Cerebellar nuclear complex (tissue), 1 donor: ENCODE measurements at places on chromosomes 4 and X.

- no peak for DNase-seq
Measured at GRCh38 chr4:83180431-83180968, 66.0 kb upstream of the PLAC8 start.

GRCh38 chrX:31392513-31392912 is 320.7 kb upstream of the FTHL17 start:
- DNase-seq = no peak

GRCh38 chrX:103573202-103573601 is 12.1 kb upstream of the TCEAL4 start:
- no peak for DNase-seq

DNA sequence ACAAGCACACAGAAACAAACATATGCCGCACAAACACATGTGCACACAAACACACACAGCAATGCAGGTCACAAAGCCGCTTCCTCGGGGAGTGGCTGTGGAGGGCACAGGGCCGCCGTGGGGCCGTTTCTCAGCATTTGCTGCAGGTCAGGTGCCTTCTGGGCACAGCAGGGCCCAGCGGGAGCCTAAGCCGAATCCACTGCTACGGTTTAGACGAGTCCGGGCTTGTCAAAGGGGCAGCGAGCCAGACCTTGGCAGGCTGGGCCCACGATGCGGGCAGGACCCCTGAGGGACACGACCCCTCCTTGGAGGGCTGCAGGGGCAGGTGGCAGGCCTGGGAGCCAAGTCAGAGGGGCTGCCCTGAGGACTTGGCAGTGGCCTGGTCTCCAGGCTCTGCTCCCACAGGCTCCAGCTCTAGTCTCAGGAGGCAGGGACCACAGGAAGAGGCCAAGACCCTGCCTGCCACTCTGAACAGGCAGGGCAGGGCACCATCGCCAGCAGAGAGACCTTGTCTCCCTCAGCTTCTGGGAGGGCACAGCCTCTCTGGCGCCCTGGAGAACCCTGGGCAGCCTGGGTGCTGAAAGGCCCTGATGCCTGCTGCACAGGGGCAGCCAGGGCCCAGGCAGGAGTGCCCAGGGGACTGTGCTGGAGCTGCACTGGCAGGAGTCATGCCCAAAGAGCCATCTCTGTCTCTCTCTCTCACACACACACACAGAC is 5.5 kb upstream of the ATP2B3 start:
- DNase-seq = no peak

- DNase-seq = no peak
Measured at GRCh38 chr4:153170407-153170806, 33.8 kb upstream of the TRIM2 start.

- DNase-seq = no peak
Measured at GRCh38 chrX:150966235-150966634, 16.9 kb upstream of the HMGB3 start.

GRCh38 chr4:7893539-7893938 is 46.1 kb downstream of the AFAP1 start:
- no peak for DNase-seq

DNA sequence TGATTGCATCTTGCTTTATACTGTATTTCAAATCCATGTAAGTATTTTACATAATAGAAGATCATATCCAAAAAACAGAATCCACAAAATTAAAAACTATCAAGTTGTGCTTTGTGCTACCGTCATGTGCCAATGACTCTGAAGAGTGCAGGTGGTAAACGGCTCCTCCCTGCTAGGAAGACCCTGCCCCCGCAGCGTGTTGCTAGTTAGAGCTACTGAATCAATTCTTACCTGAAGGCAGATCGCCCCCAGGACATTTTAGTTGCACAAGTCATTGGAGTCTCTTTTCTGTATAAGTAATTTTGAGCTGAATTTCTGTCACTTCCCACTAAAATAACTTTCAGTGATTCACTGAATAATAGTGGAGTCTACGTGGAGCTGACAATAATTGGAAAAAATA is 599.5 kb upstream of the ZFP42 start:
- DNase-seq = no peak

DNA sequence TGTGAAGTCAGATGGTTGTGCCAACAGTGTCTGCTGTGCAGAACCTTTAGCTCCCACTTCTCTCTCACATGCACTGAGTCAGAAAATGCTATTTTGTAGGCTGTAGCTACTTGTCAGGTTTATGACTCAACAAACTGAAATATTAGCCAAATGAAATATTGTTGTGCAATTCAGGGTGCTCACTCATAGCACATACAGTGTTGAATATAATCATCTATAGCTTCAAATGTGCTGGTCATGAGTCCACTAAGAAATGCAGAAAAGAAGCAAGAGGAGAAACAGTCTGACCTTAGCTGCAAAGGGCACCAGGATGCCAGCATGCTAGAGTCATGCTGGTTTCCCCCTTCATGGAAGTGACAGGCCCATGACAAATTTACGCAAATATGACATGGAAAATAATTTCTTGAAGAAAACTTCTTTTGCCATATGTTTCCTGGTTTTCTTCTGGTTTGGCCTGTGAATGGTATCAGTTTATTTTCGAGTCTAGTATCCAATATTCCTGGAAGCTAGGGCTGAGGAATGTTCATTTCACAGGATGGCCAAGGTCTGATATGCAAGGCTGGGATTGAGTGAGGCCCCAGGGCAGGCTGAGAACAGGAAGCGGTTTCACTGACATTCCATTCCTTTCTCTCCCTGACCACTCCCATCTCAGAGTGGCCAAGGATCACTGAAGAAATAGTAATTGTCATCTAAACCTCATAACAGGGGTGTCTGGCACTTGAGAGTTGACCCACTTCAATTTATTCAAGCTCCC is 10.3 kb upstream of the CXCL2 start:
- DNase-seq = no peak

DNA sequence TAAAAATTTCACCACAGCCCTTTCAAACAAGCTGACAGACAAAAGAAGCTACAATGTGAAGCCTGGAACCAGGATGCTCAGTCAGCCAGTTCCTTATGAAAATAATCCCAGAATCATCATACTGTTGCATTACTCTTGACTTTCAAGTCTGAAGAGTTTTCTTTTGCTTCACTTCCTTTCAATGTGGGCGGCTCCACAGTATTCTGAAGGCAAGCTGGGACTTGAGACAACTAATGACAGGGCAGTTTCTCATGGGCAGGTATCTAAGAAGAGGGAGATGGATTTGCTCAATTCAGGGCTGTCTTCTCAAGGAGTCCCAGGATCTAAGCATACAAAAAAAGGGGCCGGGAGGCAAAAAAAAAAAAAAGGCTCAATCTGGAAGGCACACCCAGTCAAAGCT is 173.4 kb downstream of the PAPSS1 start:
- DNase-seq = no peak

DNA sequence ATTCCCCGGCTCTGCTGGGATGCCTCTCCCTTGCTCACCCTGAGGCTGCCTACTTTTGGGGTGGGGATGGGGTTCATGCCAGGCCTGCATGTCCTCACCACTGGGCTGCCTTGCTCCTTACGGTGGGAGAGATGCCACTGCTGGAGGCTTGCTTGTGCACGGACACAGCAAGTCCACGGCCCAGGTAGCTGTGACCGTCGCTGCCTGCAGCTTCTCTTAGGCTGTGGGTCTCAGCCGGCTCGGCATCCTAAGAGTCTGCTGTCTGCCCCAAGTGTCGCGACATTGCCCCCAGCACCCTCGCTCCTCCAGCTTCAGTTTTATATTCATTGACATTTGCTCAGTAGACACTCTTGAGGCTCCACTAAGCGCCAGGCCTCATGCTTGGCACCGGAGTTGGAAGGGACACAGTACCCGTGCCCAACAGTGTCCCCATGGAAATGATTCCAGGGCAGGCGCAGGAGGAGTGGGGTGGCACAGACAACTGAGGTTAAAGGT is 58.3 kb downstream of the TBC1D14 start:
- no peak for DNase-seq
